Stimulated activated CD8-positive, alpha-beta memory T cell treated with anti-CD3 and anti-CD28 coated beads, Interleukin-7, amount 100 ng/mL, for 4 hours (primary cell): ENCODE measurements at places on chromosomes 16 and 17.

- no peak for DNase-seq
These were observed 1839.2 kb downstream of the TP53TG3F start for GRCh38 chr16:35298460-35299243.

- no peak for DNase-seq
These were observed 54.6 kb downstream of the USP10 start for GRCh38 chr16:84754353-84754856.

DNA sequence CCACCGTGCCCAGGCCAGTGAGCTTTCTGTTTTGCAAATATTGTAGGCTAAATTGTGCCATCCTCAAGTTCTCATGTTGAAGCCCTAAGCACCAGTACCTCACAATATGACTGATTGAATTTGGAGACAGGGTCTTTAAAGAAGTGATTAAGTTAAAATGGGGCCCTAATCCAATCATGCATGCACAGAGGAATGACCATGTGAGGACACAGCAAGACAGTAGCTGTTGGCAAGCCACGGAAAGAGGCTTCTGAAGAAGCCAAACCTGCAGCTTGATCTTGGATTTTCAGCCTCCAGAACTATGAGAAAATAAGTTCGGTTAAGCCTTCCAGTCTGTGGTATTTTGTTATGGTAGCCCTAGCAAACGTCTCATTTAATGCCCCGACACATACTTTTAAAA, 24.9 kb downstream of the TOM1L2 start:
- no peak for DNase-seq

DNA sequence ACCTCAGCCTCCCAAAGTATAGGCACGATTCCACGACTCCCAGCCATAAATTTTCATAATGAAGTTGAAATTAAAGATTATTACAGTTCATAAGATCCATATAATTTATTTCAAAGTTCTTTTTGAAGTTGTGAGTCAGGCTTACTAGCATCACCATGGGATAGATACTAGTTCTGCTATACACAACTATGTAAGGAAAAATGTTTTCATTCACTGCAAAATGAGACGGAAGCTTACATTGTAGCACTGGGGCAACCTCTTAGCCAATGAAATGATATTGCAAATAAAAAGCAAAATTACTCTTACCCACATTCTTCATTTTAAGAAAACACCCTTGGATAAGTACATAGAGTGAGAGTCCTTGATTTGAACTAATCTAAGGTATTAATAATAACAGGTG, 18.8 kb upstream of the MARCHF10 start:
- DNase-seq: no peak

DNA sequence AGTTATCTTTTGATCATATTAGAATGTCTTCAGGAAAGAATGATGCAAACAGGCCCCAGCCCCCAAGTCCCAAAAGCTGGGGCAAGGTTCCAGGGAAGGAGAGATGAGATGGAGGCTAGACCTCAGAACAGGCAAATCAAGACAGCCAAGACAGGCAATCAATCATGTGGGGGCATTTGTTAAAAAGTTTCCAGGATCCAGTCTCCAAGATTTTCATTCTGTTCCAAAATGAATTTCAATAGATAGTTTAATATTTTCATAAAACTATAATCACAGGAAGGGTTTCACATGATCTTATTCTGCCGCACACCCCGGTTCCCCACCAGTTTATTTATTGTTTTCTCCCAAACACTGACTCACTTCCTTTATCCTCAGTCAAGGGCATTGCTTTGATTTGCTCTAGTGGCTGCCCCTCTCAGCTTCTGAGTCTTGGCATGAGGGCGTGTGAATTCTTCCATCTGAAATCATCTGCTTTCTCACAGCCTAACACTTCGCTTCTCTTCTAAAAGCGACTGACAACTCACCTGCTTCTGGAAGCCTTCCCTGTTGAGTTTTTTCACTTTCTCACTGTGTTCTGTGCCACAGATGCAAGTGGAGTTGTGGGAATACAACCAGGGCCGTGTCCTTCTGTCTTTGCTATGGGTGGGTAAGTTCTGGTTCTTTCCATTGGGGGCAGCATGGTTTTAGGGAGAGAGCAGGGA, 12.2 kb upstream of the TERF2 start:
- no peak for DNase-seq

DNA sequence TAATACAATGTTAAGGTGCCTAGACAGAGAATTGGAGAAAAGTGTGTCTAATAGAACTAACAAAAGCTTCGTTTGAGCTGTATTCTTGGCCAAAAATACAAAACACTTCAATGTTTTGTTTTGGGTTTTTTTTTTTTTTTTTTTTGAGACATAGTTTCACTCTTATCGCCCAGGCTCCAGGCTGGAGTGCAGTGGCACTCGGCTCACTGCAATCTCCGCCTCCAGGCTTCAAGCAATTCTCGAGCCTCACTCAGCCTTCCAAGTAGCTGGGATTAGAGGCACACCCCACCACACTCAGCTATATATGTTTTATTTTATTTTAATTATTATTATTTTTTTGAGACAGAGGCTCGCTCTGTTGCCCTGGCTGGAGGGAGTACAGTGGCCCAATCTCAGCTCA, 38.3 kb upstream of the CARMIL2 start:
- DNase-seq: no peak

DNA sequence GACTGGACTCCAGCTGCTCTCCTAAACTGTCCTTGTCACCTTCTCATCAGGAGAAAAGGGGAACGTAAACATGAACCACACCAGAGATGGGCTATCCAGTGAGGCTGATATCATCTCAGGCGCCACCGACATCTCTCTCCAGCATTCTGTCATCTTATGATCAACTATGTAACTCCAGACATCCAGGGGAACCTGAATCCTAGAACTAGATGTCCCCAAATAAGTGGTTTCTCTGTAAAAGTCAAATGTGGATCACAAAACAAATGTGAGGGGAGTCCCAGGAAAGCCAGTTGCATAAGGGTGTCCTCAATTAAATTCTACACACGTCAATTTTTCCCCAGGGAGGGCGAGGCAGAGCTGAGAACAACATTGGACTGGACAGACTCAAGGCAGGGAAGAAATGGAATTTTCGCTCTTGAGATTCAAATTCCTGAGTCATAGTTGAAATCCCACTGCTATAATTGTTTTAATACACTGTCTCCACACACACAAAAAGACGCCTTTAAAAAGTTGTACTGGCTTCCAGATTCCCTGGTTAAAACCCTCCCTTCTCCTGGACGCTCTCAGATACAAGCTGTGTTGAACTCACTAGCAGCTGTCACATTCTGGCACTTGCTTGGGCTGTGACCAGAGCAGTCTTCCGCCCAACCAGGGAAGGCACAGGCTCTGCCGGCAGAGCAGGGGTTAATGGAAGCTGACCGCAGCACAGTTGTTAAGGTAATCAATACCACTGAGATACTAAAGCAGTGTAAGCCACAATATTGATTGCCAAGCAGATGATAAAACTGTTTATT, 62.6 kb downstream of the ZFHX3 start:
- DNase-seq: no peak

GRCh38 chr16:85137323-85138072, 25.2 kb upstream of the CIBAR2 start:
- DNase-seq: no peak
